Activated T-helper 1 cell treated with Interleukin-2 at 50 U/mL for 16 hours (primary cell): ENCODE measurements at places on chromosomes 3 and 15.

DNA sequence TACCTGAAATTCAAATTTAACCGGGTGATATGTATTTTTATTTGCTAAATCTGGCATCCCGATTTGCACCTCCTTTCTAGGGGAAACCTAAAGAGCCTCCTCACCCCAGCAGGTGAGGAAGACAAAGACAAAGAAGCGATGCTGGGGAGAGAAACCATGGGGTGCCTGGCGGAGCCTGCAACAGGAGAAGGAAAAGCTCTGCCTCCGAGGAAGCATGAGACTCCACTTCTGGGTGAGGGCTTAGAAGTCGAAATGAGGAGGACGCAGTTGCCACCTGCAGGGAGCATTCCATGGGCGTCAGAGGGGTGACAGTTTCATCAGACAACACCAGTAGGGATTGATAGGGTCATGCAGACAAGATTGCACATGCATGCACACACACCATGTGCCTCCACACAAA lies 30.5 kb upstream of the LYZL4 start:
- DNase-seq = no peak

- no peak for DNase-seq
Observed at GRCh38 chr3:67875858-67876257, 221.4 kb upstream of the SUCLG2 start.

DNA sequence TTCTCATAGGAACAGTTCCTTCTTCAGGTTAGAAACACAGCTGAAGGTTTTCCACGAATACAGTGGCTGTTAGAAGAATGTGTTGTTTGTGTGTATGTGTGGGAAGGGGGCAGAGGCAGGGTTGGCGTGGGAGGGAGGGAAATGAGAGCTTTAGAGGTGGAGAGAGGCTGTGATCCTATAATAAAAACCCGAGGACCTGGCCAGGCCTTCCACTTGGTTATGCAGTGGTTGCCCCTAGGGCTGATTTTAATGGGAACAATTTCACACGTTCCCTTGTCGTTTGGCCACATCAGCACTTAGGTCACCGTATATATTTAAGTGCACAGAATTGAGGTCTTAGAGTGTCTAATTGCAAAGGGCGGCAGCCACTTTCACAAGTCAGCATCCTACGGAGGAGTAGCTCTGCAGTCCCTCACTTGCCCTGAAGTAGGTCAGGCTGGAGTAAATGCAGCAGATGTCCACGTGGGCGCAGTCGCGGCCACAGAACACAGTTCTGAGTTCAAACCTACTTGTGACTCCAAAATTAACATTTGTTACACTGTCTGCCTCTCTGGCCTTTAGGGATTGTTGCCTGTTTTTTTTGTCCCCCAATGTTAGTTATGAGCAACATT lies 85.6 kb downstream of the PDCD6IP start:
- DNase-seq = no peak

- DNase-seq = no peak
Observed at GRCh38 chr15:69730281-69731080, 277.9 kb downstream of the RPLP1 start.

GRCh38 chr15:76664895-76665294 lies 240.2 kb downstream of the SCAPER start:
- no peak for DNase-seq
